ENCODE measurements at places on chromosomes 13 and 19.

- no peak for DNase-seq
Measured at GRCh38 chr13:92224052-92224821, 825.8 kb downstream of the GPC5 start.

- DNase-seq, result no peak
Measured at GRCh38 chr13:110449219-110450015, 112.1 kb downstream of the RAB20 start.

DNA sequence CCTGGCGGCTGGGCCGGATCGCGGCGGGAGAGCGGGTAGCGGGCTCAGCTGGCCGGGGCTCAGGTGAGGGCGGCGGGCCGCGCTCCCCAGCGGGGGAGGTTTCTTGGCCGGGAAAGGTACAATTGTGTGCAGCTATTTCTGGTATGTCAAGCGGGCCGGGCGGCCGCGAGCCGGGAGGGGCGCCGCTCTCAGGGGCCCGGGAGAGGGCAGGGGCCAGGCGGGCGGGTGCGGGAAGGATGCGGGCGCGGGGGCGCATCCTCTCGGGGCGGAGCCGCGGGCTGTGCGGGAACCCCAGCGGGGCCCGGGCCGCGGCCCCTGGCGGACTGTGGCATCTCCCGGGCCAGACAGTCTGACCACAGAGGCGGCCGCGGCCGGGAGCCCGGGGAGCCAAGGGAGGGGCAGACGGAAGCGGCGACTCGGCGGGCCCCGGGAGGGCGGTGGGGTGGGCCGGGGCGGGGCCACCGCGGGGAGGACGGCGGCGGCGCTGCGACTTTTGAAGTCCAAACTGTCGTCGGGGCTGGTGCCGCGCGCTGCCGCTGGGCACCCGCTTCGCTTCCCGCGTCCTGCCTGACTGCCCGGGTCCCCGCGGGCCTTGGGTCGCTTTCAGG lies at the start of gene LMO7:
Gene LMO7, plus strand, starts transcription at position 503 of the 608 bp plus-strand sequence. CDS start 328 bp downstream, outside the sequence.
- DNase-seq, result peak; percentile 34

DNA sequence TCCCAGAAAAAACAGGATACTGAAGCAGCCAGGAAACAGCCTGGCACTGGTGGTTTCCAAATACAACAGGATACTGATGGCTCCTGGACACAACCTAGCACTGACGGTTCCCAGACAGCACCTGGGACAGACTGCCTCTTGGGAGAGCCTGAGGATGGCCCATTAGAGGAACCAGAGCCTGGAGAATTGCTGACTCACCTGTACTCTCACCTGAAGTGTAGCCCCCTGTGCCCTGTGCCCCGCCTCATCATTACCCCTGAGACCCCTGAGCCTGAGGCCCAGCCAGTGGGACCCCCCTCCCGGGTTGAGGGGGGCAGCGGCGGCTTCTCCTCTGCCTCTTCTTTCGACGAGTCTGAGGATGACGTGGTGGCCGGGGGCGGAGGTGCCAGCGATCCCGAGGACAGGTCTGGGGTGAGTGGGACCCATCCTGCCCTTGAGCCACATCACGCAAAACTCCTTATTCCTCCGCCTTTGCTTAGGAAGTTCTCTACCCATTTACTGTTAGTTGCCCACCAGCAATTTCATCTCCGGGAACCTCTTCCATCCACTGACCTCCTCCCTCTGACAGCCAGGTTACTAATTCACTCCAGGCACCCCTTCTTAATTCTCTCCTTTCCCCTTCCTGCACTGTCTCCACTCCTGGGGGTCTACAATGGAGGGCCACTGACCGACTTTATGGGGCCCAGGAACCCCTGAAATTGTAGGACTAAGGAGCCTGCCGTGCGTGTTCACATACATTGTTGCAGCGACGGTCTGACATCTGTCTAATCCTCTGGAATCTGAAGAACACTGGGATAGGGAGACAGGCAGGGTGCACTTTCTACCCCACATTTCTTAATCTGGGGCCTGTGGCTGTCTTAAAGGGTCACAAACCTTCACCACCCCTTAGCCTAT lies 1.2 kb downstream of the ITPKC start:
- DNase-seq, result no peak

DNA sequence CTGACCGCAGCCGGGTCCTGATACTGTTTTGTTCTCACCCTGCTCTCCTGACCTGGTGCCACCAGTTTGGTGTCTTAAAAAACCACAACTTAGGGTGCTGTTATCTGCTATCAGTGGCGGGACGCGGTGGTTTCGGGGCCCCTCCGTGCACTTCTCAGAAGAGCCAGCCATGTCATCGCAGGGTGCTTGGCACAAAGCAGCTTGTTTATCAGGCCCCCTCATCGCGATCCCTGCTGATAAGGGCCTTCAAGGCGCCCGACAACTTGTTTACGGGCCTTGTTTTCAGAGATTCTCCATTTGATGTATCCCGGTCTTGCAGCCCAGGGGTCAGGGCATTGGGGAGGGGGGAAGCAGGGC lies 58.1 kb upstream of the KLF2 start:
- DNase-seq, result no peak

DNA sequence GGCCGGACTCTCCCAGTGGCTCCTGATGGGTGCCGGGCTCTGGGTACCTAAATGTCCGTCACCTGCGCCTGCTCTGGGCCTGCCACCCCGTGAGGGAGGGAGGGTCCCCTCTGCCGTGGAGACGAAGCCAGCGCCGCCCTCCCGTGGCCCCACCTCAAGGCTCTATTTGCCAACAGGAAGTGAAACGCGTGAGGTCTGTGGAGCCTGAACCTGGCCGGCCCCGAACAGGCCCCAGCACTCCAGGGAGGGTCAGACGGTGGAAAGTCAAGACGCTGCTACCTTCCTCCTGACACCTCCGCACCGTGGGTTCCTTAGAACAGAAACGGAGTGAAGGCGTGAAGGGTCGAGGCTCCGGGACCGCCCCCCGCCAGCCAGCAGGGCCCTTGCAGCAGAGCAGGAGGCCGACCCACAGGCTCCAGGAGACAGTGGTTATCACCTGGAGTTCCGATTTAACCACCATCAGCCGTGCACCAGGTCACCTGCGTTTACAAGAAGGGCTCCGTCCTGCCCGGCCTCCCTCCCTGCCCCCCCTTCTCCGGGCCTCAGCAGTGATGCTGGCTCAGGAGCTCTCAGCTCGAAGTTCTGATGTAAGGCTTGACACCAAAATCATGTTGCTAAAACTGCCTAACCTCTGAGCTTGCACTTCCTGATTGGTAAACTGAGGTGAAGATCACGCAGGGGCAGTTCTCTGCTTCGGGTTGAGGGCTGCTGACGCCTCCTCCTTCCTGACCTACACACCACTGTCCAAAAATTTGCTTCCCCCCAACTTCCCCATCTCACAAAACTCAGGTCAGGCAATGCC lies 50.9 kb upstream of the C13orf46 start:
- no peak for DNase-seq

- peak; percentile 49 for DNase-seq
Measured at GRCh38 chr19:2722541-2723344, 1.6 kb upstream of the DIRAS1 start.

DNA sequence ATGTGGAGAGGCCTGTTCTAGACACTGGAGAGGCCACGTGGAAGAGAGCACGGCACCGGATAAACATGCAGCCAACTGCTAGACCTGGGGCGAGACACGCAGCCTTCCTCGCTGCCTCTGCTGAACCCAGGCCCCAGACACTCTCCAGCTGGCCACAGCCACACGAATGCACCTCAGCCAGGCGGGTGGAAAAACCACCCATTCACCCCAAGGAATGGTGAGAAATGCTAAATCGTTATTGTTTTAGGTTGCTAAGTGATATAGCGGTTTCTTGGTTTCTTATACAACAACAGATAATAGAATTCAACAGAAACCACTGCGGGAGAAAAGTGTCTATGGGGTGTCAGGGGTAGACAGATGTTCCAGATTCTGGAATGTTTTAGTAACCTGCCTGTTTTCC lies 52.5 kb downstream of the STK24 start:
- no peak for DNase-seq

DNA sequence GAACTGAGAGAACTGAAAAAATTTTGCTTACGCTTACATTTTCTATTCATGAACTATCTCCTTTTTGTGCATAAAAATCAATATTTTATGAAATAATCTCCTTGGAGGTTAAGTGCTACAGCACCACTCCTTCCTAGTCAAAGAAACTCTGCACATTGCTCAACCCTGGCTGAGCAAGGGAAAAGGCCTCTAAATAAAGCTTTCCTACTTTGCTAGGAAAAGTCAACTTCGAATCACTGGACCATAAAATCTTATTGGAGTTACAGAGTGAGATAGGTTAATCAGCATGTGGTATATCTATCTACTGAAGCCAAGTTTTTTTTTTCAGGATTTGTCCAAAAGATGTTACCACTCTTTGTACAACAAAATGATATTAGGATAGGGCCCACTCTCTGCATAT lies 57.5 kb upstream of the HMGB1 start:
- DNase-seq, result no peak

- DNase-seq, result no peak
Measured at GRCh38 chr13:19836472-19836871, 27.0 kb downstream of the ZMYM5 start.

- no peak for DNase-seq
Measured at GRCh38 chr13:85808811-85809210, 9.6 kb upstream of the SLITRK6 start.

DNA sequence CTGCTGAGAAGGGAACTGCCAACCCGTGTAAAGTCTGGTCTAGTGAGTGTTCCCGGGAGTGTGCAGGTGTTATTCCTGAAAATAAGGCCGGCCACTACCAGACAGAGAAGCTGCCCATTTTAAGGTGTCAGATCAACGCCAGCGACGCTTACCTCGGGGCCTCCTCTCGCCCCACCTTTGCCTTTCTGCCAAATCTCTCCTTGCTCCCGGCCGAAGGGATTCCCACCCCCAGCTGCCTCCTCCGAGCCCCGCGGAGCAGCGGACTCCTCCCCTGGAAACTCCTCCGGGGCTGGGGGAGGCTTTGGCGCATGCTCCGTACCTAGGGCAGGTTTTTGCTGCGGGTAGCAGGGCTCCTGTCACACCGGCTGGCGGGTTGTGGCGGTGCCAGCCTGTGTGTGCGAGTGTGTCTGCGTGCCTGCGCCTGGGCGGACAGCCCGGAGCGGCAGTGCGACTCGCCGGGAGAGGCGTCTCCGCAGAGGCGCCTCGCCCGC lies at the start of gene HS6ST3:
Gene HS6ST3, plus strand, starts transcription at position 359 of the 491 bp plus-strand sequence.
- DNase-seq, result no peak

- no peak for DNase-seq
Measured at GRCh38 chr19:39514840-39515550, at the start of gene SELENOV. SELENOV (plus strand) TSS chr19:39515139; CDS start chr19:39515213, 74 bp downstream.

DNA sequence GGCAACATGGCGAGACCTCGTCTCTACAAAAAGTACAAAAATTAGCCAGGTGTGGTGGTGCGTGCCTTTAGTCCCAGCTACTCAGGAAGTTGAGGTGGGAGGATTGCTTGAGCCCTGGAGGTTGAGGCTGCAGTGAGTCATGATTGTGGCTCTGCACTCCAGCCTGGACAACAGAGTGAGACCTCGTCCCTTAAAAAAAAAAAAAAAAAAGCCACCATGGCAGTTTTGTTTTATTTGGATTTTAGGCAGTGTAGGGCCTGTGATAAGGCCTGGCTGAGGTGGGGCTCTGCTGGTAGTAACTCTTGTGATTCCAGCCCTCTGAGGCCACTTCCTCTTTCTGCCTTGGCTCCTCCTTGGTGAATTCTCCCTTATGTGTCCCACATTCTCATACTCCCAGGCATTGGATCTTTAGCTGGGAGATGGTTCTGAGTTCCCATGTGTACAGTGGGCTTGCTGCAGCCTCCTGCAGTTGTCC lies 39.2 kb downstream of the GATAD2A start:
- no peak for DNase-seq

DNA sequence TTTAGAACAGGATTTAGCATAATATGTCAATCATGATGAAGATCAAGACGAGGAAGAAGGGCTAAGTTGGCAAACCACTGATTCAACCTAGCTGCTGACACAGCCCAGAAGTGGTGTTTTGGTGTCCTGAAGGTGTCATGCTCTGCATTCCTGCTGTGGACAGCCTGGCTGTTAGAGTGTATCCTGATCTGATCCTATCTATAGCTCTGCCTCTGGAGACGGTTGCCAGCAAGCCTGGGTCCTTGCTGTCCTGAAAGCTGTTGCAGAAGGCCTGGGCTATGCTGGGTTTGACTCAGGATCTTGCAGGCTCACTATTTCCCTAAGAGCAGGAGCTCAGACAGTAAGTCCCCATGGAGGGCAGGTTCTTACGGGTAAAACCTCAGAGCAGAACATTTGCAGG lies 416.4 kb downstream of the TSHZ3 start:
- no peak for DNase-seq

- no peak for DNase-seq
Measured at GRCh38 chr13:99709134-99709533, 207.9 kb downstream of the TM9SF2 start.

DNA sequence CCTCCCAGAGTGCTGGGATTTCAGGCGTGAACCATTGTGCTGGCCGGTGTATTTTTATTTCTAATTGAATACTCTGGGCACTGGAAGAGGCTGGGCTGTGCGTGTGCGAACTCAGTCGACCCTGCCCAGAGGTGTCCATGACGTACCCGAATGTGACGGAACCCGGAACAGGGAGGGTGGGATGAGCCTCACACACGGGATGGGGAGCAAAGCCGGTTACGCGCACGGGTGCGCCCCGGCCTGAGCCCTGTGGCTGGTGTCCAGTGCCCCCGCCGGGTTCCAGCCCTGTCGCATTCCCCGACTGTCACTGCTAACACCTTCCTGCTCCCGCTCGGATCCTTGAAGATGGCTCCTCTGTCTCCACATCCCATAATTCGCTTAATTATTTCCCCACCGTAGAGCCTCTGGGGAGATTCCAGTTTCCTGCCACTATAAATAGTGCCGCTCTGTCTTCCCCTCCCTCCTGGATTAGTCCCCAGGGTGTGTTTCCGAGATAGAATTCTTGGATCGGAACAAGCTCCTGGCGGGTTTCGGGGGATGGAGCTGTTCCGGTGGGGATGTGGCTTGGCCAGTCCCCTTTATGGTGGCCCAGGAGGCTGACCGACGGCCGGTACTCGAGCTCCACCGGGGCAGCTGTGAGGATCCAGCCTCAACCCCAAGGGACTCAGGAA lies 22.0 kb downstream of the SBNO2 start:
- DNase-seq, result no peak

DNA sequence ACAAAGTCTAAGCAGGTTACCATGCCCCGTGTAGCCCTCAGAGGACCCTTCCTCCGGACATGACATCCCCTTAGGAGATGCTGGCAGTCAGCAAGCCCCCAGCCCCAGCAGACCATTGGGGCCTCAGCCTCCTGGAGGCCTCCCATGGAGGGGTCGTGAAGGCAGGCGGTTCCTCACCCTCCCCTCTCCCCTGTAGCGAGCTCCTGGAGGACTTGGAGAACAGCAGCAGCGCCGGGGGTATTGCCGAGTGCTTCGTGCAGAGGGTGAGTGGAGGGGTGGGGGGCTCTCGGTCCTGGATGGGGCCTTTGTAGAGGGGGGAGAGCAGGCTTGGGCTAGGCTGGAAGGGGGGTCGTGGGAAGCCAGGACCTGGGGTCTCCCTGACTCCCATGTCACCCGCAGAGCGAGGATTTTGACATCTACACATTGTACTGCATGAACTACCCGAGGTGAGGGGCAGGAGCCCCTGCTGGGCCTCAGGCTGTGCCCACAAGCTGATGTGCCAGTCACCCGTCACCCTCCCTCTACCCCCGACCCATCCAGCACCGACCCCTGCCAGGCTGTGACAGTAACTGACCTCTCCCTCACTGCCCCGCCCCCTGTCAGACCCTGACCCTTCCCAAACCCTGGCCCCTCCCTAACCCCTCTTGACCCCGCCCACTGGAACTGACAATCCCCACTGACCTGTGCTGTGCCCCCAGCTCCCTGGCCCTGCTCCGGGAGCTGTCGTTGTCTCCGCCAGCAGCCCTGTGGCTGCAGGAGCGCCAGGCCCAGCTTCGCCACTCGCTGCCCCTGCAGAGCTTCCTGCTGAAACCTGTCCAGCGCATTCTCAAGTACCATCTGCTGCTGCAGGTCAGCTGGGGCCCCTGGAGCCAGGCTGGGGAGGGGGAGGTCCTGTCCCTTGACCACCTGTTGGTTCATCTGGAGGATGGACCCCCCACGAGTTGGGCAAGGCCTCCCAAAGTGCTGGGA lies 4.0 kb downstream of the PLEKHG2 start:
- DNase-seq, result no peak
